Nucleus accumbens (tissue), 56 donors: ENCODE measurements at places on chromosomes 3 and 15.

- DNase-seq, result no peak
These were observed 350.4 kb downstream of the CLSTN2 start for GRCh38 chr3:140285380-140285779.

- no peak for DNase-seq
These were observed 11.2 kb downstream of the SOX2 start for GRCh38 chr3:181722766-181723425.

DNA sequence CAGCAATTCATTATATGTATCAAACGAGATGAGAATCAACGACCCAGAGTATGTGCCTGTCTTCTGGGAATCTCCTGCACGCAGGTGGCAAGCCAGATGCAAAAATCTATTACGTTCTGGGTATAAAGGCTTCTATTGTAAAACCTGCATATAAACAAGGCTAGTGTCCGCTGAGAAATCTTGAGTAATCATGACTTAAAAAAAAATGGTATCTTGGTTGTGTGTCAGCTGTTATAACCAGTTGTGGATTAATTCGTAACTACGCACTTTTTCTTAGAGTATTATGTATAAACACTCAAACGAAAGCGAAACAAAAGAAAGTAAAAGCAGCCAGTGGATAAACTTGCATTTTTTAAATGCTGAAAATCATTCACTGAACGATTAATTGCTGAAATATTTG lies 509.1 kb downstream of the RSL24D1 start:
- DNase-seq, result no peak

- DNase-seq, result no peak
These were observed 74.5 kb upstream of the C15orf61 start for GRCh38 chr15:67446449-67446848.

DNA sequence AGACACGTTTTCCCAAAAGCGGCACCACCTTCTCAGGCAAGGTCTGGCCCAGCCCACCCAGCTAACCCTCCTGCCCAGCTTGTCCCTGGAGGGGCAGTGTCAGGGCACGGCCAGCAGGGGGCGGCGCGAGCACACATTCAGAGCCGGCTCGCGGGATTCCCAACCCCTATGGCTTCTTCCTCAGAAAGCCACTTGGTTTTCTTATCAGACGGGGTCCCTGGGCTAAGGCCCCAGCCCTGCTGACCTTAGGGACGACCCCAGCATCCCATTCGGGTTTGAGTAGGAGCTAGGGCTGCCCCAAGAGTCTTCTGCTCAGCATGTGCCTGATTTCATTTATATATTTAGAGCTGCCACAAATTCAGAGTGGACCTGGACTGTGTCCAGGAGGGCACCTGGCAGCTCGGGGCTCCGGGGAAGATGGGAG lies 14.5 kb downstream of the RLBP1 start:
- DNase-seq, result peak; percentile 61

GRCh38 chr3:116341899-116342298 lies 103.4 kb downstream of the LSAMP start:
- DNase-seq, result no peak

GRCh38 chr3:145865399-145866018 lies 295.5 kb downstream of the PLOD2 start:
- DNase-seq, result no peak

DNA sequence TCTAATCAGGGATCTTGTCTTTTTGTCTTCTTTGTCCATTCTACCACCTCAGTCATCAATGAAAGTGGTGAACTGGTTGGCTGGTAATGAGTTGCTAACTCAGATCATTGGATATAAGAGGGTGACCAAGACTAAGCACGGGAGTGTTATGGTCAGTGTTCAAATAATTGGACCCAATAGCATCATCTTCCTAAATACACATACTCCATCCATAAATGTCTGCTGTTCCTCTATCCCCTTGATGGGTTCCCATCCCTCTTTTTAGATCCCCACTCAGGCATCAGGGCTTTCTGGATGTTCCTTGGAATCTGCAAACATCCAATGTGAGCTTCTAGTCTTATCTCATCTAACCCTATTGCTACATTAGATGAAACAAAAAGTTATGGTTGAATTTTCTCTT lies 3.5 kb downstream of the SEMA5B start:
- DNase-seq, result no peak
